ENCODE measurements at places on chromosomes 2 and 18.

DNA sequence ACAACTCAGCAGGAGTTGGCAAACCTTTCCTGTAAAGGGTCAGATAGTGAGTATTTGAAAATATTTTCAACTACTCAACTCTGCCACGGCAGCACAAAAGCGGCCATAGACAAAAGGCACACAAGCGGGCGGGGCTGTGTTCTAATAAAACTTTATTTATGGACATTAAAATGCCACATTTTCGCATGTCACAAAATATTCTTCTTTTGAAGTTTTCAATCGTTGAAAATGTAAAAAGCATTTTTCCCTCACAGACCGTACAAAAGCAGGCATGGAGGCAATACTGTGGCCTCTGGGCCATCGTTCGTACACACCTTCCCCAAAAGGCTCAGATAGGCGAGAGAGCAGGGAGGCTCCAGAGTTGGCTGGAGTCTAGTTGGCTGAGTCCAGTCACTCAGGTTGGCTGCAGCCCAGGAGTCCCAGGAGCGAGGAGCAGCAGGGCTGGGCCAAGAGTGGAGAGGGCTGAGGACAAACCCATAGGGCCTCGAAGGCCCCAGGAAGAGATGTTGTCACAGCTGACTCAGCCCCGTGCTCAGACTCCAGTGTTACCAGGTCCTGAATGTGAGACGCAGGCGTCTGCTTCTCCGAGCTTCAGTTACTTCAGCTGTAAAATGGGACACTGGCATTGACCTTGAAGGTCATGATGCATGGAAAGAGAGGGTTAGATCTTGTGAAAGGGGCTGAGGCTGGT is 42.5 kb downstream of the SDC1 start:
- ATAC-seq, result no peak

DNA sequence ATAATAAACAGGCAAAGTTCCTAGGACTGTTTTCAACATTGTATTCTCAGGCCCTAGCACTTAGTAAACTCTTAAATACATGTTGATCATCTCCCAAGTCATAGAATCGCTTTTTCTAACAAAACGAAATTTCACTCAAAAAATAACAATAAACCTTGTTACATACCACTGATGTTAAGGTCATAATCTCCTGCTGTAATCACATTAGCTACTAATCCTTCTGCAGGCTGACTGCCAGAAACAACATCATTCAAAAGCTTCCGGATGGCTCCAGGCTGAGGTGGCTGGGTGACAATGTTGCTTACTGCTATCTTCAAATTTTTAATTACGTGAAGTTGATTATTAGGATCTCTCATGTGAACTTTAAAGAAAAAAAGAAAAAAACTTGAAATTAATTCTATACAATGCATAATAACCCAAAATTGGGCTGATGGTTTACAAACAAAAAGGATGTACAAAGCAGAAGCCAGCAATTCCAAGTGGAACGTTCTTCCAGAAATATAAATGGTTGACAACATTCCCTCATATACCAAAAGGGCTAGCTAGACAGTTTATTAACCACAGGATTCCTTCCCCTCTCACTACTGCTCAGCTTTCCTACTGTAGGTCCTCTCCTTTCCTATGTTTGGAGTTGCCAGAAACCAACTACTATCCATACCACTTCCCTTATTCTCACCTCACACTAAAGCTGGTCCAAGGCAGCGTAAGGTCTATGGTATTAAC is 11.6 kb downstream of the TRAPPC8 start:
- ATAC-seq, result no peak

DNA sequence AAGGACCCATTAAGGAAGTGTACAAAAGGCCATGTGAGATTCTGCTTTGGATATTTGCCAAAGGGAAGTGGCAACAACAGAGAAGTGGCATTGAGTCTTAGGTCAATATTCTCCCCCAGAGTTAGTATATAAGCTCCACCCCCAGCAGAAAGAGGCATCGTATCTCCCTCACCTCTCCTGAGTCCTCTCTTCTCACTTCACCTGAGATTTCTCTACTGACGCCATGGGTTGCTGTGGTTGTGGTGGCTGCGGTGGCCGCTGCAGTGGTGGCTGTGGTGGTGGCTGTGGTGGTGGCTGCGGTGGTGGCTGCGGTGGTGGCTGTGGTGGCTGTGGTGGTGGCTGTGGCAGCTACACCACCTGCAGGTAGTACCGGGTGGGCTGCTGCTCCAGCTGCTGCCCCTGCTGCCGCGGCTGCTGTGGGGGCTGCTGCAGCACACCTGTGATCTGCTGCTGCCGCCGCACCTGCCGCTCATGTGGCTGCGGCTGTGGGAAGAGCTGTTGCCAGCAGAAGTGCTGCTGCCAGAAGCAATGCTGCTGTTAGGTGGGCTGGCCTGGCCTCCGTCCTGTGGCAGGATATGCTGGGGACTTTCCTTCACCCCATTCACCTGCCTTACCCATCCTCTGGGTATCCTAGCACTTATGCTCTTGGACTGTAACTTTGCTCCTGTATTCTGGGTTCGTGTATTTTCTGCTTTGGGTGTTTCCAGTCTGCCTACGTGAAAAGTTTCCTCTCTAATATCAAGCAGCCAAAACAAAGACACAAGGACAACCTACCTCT is 5.9 kb downstream of the SCYGR3 start:
- peak; percentile 90 for ATAC-seq

DNA sequence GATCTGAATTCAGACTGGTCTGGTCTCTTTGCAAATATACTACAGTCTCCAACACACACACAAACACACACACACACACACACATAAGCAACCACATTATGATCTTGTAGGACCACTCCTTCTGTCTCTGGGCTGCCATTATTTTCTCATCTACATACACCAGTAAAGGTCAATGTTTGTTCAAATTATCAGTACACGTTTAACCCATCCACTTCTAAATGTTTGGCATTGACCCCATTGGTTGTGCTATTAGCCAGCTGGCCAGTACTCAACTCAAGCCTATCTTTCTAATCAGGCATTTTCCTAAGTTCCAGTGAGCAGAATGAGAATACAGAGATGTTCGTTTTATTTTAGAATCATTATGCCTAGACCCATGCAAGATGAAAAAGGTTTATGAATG is 186.4 kb downstream of the CNTNAP5 start:
- no peak for ATAC-seq

- ATAC-seq, result no peak
Observed at GRCh38 chr18:68803356-68803755, 5.5 kb downstream of the CCDC102B start.

DNA sequence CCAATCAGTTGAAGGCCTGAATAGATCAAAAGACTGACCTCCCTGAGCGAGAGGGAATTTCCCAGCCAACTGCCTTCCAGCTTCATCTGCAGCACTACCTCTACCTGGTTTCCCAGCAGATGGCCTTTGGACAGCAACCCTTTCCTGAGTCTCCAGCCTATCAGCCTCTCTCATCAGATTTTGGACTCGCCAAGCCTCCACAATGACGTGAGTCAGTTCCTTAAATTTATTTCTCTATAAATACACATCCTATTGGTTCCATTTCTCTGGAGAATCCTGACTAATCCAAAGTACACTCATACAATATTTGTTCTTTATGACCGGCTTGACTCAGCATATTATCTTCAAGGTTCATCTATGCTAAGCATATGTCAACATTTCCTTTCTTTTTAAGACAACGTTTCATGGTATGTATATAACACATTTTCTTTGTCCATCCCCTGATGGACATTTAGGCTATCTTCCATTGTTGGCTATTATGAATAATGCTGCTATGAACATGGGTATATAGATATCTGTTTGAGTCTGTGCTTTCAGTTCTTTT is 294.6 kb downstream of the LRATD1 start:
- no peak for ATAC-seq

GRCh38 chr18:37393221-37393827 is 172.3 kb downstream of the CELF4 start:
- no peak for ATAC-seq

DNA sequence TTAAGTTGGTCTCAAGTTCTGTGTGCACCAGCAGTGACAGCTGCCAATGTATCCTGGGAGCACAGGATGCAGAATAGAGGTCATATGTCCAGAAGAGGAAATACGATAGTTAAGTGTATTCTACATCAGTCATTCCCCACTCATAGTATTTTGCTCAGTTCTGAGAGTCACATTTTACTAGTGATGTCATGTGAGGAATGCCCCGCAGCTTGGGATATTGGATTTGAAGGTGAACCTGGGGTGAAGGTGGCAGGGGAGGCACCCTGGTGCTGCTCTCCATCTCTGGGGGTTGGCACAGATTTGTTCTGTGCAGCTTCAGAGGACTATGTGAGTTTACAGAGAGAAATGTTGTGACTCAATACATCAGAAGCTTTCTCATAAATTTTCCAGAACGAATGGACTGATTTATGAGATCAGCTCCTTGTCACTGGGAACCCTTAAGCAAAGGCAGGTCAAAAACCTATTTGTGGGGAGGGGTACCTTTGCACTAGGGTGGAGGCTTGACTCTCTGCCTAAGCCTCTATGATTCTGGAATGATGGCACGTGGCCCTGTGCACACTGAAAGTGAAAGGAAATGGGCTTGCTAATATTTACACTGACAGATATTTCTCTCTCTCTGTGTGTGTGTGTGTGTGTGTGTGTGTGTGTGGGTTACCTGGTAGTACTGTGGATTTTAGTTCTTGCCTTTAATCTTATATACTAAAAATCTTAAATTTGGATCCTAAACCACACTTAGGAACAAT is 95.9 kb downstream of the NEB start:
- ATAC-seq, result no peak

- no peak for ATAC-seq
Observed at GRCh38 chr2:159192371-159192918, 94.1 kb downstream of the WDSUB1 start.

- ATAC-seq, result no peak
Observed at GRCh38 chr2:119836455-119837142, 76.9 kb downstream of the PTPN4 start.

- no peak for ATAC-seq
Observed at GRCh38 chr2:113760400-113760799, 4.0 kb upstream of the SLC35F5 start.

DNA sequence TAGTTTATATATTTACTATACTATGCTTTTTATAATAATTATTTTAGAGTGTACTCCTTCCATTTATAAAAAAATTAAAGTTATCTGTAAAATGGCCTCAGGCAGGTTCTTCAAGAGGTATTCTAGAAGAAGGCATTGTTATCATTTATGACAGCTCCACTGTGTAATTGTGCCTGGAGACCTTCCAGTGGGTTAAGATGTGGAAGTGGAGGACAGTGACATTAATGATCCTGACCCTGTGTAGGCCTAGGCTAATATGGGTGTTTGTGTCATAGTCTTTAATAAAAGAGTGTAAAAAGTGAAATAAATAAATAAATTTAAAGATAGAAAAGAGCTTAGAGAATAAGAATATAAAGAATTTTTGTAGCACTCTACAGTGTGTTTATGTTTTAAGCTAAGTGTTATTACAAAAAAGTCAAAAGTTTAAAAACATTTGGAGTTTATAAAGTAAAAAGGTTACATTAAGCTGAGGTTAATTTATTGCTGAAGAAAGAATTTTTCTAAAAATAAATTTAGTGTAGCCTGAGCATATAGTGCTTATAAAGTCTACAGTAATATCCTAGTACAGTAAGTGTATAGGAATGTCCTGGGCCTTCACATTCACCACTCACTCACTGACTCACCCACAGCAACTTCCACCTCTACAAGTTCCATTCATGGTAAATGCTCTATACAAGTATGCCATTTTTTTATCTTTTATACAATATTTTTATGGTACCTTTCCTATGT is 190.0 kb upstream of the SESTD1 start:
- ATAC-seq, result no peak

DNA sequence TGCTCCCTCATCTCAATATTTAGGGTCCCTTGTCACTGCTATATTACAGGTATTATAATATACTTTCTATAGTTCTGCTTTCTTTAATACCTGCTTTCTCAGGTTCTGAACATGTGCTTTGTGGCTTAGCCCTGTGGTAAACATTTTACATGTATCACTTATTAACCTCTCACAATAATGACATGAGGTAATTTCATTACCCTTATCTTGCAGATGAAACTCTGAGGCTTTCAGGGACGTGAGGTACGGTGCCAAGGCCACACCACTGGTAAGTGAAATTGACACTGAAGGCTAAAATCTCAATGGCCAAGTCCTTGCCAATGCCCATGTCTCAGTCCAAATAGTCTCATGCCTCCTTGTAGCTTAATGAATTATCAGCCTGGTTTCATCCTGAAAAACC is 21.7 kb downstream of the LINC00305 start:
- no peak for ATAC-seq

- ATAC-seq, result no peak
Observed at GRCh38 chr18:55439056-55439455, 148.9 kb downstream of the TCF4 start.
